ENCODE measurements at places on chromosomes 1 and 21. TPM values are rescaled to one million over a fixed set of nuclear protein-coding genes. Genes with fewer than 3 reads are reported as not detected.

The GFI1 gene
- 85.1 TPM for total RNA-seq

The ADORA3 gene
- not detected for total RNA-seq

The SRSF4 gene
- 141 TPM for total RNA-seq

The TMED5 gene
- total RNA-seq, result 44.7 TPM

The SPATA6 gene
- 0.40 TPM for total RNA-seq

The ORC1 gene
- total RNA-seq, result 44.2 TPM

The CREG1 gene
- total RNA-seq, result 12.3 TPM

The MPL gene
- not detected for total RNA-seq

The KRTAP20-4 gene
- not detected for total RNA-seq

The KCNE2 gene
- total RNA-seq, result not detected

The XCL2 gene
- total RNA-seq, result 44.9 TPM

DNA sequence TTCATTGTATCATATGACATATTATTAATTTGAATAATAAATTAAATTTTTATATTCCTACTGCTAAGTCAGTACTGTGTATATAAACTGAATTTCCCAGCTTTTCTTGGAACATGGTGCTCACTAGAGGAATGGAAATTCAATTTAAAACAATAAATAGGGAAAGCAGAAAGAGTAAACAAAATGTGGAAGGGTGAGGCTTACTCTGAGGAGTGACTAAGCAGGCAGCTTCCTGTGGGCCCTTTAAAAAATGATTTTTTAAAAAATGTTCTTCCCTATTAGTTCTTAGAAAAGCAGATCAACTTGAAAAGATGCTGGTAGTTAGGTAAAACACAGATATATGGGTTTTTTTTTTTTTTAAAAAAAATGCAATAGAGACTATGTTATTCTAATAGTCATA, 49.5 kb upstream of the S1PR1 start:
- DNase-seq, result no peak

- peak; percentile 56 for DNase-seq
These were observed 1.9 kb downstream of the MTFR1L start for GRCh38 chr1:25821630-25822091.

DNA sequence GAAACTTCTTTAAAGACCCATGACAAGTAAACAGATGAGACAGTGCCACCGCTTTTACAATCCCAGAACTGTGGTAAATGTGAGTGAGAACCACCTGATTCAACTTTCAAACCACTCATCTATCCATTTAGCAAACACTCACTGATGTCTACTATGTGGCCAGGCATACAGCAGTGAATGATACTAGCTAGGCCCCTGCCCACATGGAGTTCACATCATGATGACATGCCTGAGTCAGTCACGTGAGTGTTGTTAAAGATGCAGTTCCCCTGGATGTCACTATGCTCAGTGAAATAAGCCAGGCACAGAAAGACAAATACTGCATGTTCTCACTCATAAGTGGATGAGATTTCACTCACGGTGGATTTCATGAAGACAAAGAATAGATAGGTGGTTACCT, 28.4 kb downstream of the STX6 start:
- peak; percentile 52 for DNase-seq

- DNase-seq, result no peak
These were observed 20.2 kb downstream of the DPT start for GRCh38 chr1:168708698-168709404.

GRCh38 chr1:204834752-204835151, 35.9 kb upstream of the NFASC start:
- no peak for DNase-seq

DNA sequence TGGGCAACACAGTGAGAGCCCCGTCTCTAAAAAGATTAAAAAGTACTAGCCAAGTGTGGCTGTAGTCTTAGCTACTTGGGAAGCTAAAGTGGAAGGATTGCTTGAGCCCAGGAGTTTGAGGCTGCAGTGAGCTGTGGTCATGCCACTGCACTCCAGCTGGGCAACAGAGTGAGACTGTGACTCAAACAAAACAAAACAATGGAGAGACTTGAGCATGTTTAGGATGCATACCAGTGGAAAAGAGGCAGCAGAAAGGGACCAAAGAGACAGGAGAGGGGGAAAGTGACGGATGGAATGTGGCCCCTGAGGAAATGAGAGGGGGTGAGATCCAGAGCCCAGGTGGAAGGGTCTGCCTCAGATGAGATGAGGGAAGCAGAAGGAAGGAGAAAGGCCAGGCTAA, 358.9 kb downstream of the RPS6KC1 start:
- DNase-seq, result no peak

- peak; percentile 80 for DNase-seq
These were observed 11.2 kb downstream of the SFT2D2 start for GRCh38 chr1:168236836-168237611.

GRCh38 chr21:39855595-39855994, 11.6 kb upstream of the PCP4 start:
- no peak for DNase-seq

DNA sequence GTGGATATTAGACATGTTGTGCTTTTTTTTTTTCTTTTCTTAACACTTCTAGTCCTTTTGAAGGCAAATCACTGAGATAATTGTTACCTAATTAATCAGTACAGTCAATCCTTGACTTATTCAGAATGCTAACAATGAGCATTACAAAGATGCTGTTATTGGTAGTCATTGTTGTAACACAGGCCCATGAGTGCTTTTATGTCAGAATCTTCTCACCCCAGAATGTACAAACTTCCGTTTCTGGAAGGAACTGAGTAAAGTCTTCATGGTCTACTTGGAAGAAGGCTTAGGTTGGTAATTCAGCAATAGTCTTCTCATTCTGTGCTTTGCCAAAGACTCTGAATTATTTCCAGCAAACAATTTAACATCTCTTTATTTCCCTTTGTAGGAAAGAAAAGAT, 3.1 kb downstream of the KCNK1 start:
- DNase-seq, result no peak

- DNase-seq, result no peak
These were observed 26.9 kb upstream of the ESRRG start for GRCh38 chr1:216750031-216750627.

DNA sequence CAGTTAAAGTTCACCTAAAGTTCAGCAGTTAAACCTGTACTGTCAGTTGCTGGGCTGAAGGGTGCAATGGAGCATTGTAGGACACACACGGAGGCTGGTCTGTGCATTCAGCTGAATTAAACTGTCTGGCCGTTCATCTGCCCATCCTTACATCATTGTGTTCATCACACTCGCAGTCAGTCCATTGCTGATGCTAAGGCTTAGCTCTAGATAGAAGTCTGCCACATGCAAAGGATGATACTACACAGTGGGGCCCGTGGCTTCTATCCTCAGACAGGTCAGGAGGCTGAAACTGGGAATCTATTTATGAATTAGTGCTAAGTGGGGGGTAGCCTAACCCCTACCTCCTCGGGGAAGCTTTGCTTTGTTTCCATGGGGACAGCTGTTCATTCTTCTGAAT, 60.4 kb downstream of the CNIH3 start:
- no peak for DNase-seq

GRCh38 chr1:46289976-46290375, 13.4 kb downstream of the LRRC41 start:
- no peak for DNase-seq

- DNase-seq, result no peak
These were observed 35.9 kb downstream of the TMCC2 start for GRCh38 chr1:205263580-205264190.

DNA sequence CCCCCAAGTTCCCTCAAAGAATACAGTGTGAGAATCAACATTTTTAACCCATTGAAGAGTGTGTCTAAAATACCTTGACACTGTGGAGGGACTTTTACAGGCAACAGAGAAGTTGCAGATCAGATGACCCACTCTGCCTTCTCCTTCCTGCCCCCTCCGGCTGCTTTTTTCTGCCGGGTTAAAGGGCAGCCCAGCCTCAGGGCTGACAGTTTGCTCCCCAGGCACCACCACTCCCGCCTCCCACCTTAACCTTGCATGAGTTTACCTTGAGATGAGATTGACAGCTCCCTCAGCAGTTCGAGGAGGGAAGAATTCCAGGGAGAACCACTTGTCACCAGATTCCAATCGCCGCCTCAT, 3.2 kb downstream of the MTHFR start:
- peak; percentile 74 for DNase-seq

GRCh38 chr21:33541105-33541711, 709 bp downstream of the GART start:
- peak; percentile 71 for DNase-seq

DNA sequence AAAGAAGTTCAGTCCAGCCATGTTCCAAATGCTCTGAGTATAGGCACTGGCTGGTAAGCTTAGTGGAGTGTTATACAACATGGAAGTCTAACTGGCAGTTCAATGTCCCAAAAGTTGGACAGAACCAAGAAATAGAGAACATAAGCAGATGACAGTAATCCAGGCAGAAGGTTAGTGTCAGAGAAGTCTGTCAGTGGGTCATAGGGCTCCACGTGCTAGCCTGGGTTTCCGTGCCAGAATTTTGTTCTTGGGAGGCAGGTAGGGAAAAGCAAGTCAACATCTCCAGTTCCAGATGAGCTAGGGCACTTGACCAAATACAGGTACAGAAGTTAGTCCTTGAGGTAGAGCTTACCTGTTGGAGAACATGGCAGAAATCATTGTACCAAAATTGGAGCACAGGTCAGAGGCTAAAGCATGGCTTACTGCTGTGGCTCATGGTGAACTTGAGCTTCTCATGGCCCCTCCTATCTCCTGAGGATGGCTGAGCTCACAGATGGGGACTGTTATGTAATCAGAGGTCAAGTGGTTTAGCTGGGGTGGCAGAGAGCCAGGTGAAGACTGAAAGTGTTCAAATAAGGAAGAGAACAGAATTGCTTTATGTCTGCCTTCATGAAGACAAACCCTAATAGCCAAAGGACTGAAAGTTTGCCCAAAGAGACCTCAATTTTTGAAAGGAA, 170.8 kb downstream of the NFIA start:
- DNase-seq, result no peak

DNA sequence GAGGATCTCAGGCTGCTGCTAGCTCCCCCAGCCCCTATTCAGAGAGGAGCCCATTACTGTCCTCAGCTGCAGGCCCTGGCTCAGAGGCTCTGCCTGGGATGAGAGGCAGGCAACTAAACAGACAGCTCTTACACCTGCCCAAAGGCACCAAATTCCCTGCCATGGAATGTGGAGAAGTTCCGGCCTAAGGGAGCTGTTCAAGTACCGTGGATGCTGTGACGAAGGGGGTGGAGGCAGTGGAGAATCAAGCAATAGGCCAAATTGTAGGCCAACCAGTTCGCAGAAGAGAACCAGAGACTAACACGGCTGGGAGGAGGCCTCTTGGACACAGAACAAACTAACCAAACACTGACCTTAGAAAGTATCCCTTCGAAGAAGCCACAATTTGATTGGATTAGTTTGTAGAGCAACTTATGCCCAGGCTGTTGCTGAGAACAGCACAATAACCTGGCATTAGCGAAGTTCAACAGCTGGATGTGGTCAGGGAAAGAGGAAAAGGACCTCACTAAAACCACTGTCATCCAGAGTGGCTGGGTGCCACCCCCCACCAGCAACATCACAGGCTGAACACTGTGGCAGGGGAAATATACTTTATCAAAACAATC, 3.6 kb downstream of the C1orf174 start:
- no peak for DNase-seq

DNA sequence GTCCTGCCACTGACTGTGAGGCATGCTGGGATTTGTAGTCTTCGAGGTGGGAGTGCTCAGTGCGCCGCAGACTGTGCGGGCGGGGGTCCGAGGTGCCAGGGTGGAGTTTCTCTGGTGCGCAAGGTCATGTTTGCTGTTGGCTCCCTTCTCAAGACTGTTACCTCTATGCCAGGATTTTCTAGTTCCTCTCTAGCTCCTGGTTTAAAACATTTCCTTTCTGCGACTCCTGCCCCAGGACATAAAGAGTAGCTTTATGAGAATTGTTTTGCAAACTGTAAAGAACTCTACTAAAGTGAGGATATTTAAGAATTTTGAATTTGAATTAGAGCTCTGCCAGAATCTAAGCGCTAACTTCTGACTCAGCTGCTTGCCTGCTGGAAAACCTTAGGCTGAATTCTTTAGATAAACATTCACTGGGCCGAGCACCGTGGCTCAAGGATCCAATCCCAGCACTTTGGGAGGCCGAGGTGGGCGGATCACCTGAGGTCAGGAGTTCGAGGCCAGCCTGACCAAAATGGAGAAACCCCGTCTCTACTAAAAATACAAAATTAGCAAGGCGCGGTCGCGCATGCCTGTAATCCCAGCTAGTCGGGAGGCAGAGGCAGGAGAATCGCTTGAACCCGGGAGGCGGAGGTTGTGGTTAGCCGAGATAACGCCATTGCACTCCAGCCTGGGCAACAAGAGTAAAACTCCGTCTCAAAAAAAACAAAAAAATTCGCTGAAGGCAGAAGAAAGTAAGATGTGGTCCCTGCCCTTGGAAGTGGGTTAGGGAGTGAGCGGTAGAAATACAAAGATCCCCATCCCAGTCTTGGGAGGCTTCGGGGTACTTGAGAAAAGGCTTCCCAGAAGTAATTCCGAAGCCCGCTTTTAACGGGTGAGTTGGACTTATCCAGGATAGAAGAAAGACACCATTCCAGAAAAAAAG, 992 bp upstream of the USP48 start:
- DNase-seq, result peak; percentile 61

GRCh38 chr1:2526824-2527555, 594 bp upstream of the PANK4 start:
- DNase-seq, result no peak

GRCh38 chr1:42379794-42380585, 602 bp upstream of the RIMKLA start:
- no peak for DNase-seq

GRCh38 chr1:110605901-110606656, at the start of gene KCNA2:
Gene KCNA2 (minus strand): TSS chr1:110606358. CDS start chr1:110604782, 1,576 bp downstream.
- no peak for DNase-seq
